Renal cortex interstitium (tissue), 15 donors: ENCODE measurements at places on chromosomes 16 and 17. TPM values are rescaled to one million over a fixed set of nuclear protein-coding genes. Genes with fewer than 3 reads are reported as not detected.

CHST4 gene
- polyA plus RNA-seq = 0.29 TPM

KRTAP3-1 gene
- polyA plus RNA-seq = not detected

KRT39 gene
- not detected for polyA plus RNA-seq

SEPTIN1 gene
- 3.1 TPM for polyA plus RNA-seq
